Activated CD4-positive, alpha-beta memory T cell treated with anti-CD3 and anti-CD28 coated beads, Interleukin-2, amount 10 ng/mL, durations not matched to agents 7 days and 5 days (primary cell): ENCODE measurements at places on chromosomes 12 and 14.

DNA sequence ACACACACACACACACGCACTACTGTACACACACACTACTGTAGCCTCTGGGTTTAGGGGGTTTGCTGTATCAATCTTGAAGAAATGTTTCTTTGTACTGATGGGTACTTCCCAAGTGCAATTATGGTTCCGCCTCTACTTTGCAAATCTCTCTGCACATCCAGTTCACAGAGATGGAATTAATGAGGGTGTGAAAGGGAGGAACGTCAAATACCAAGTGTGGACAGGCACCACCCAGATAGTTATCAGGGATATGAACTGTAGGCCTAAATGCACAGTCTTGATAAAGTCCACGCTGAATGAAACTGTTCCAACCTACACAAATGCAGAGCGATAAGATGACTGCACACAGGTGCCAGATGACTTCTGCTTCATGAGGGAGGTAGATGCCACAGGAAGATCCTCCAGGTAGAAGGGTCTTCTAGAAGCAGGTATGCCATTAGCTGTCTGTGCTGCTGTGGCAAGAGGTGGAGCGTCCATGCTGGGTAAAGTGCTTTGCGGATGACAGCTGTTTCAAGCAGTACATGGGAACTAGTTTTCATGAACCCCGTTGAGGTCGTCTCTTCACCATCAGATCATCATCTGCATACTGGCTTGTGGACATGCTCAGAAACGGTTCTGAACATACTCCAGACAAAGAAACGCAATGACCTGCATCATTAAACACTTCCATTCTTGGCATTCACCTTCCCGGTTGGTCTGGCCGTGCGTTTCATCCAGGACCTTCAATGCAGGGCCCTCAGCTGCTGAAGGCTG lies 314.3 kb upstream of the RTL1 start:
- DNase-seq = no peak

DNA sequence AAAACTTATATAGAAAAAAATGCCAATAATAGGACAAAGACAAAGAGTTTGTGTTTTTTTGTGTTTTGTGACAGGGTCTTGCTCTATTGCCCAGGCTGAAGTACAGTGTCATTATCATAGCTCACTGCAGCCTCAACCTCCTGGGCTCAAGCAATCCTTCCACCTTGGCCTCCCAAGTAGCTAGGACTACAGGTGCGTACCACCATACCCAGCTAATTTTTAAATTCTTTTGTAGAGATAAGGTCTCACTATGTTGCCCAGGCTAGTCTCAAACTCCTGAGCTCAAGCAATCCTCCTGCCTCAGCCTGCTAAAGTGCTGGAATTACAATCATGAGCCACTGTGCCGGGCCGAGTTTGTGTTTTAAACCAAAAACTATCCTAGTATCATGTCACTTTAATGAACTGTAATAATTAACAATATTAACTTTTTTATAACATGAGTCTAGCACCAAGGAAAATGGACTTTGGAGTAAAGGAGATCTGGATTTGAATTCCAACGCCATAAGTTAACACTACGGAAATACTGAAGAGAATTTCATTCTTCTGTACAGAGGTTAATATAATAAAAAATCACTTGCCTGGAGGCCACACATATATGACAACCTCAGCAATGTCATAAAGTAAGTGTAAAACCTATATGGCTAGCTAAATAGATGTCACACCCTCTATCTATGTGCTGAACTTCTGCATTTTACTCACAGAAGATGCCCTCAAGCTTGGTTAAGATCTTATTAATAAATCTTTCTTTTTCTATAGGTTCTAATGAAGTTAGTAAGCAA lies 53.2 kb downstream of the EPS8 start:
- no peak for DNase-seq

GRCh38 chr12:69903548-69903947 lies 78.5 kb downstream of the MYRFL start:
- DNase-seq = no peak

- DNase-seq = no peak
Observed at GRCh38 chr14:99025418-99025817, 246.6 kb downstream of the BCL11B start.

- no peak for DNase-seq
Observed at GRCh38 chr12:79873201-79873600, 61.7 kb downstream of the PPP1R12A start.

DNA sequence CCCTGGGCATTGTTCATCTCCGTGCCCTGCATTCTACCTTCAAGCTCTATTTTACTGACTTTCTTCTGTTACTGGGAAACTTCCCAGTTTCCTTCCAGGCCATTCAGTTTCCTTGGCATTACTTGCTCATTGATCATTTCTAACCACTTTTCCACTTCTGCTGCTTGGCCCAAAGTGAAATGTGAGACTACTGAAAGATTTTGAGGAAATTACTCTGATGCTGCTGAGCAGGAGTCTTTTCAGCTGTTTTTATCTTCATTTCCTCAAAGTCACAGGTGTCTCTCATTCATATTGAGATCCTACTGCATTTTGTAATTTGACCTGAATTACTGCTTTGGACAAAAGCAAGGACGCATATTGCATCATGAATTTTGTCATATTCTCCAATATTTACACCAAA lies 26.4 kb upstream of the DBX2 start:
- no peak for DNase-seq

DNA sequence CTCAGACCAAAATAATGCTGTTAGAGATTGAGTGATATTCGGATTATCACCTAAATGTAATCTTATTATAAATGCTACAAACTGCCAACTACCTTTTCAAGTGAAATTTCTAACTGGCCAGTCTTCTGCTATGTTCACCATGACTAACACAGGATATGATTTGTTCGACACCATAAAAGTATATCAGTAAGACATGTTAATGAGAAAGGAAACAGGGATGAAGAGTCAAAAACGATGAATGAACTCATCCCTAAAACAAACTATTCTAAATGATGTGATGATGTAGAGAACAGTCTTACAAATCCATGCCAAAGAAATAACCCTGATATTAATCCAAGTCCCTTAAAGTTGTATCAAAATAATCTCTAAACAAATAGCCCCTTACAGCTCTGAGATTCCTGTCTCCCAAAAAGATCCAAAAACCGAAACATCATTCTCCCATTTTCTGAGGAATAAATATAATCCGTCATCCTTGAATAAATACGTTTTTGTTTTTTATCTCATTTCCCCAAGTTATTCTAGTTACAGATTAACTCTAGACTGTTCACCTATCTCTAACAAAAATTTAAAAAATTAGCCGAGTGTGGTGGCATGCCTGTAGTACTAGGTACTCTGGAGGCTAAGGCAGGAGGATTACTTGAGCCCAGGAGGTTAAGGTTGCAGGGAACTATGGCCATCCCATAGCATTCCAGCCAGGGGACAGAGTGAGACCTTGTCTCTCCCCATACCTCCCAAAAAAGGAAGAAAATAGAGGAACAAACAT lies 9.1 kb downstream of the SCAF11 start:
- DNase-seq = no peak

GRCh38 chr12:67410246-67410645 lies 141.1 kb downstream of the CAND1 start:
- no peak for DNase-seq

DNA sequence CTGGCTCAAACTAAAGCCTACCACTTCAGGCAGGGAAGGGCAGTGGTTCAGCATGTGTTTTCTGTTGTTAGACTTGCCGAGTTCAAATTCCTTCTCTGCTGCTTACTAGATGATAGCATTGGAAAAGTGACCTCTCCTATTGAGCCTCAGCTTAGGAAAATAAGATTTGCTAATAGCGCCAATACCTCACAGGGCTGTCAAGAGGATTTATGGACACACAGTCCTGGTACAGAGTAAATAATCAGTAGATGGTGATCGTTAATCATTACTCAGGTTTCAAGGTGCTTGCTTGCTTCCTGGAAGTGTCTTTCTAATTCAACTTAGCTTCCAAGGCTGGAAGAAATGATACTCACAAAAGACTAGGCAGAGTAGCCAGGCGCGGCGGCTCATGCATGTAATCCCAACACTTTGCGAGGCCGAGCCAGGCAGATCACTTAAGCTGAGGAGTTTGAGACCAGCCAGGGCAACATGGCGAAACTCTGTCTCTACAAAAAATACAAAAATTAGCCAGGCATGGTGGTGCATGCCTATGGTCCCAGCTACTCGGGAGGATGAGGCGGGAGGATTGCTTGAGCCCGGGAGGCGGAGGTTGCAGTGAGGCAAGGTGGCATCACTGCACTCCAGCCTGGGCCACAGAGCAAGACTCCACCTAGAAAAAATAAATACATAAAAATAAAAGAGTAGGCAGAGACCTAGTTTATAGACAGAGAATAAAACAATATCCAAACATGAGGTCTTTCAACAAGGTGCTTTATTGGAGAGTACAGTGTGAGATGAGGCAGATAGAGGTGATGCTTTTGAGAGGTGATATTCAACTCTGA lies 6.0 kb downstream of the PLA2G1B start:
- no peak for DNase-seq

DNA sequence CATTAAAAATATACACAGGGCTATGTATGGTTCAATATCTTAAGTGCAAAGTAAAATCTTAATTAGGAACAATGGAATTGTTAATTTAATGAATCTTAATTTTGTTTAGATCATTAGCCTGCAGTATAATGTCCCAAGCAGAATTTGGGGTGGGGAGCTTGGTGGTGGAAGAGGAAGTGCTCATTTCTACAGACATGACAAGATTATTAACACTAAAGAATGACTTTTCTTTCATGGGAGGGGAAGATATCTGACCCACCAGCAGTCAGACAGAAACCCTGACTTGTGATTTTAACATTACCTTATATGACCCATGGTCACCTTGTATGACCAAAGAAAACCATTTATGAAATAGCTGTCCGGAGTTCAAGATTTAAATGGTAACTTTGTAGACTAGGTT lies 41.3 kb upstream of the HIF1A start:
- no peak for DNase-seq

- peak; percentile 88 for DNase-seq
Observed at GRCh38 chr14:50003213-50004021, 110.5 kb downstream of the ARF6 start.

GRCh38 chr14:23259426-23259825 lies 21.7 kb downstream of the RNF212B start:
- DNase-seq = no peak

DNA sequence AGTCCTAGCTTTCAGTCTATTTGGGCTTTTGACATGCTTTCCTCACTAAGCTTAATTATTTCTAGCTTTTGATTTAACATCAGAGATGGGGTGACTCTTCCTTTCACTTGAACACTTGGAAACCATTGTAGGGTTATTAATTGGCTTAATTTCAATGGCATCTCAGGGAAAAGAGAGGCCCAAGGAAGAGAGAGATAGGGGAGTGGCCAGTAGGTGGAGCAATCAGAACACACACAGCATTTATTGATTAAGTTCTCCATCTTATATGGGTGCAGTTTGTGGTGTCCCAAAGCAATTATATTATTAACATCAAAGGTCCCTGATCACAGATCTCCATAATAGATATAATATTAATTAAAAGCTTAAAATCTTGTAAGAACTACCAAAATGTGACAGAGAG lies 1466.1 kb upstream of the SEL1L start:
- no peak for DNase-seq

DNA sequence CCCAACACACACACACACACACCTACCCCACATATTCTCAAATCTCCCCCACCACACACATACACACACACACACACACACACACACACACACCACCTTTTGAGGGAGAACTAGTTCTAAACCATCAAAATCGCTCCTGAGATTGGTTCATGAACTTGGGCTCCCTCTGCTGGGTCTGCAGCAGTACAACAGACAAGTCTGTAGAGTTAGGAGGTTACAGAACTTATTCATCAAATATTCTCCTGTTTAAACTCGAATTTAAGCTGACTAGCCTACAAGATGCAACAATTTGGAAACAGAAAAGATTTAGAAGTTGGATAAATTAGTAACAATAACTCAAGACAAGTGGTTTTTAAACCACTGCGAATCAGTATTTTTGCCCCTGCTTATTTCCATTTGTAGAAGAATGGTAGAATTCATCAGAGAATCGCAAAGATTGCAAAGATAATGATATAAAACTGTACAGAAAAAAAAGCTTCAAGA lies 136.4 kb upstream of the USP15 start:
- peak; percentile 28 for DNase-seq

DNA sequence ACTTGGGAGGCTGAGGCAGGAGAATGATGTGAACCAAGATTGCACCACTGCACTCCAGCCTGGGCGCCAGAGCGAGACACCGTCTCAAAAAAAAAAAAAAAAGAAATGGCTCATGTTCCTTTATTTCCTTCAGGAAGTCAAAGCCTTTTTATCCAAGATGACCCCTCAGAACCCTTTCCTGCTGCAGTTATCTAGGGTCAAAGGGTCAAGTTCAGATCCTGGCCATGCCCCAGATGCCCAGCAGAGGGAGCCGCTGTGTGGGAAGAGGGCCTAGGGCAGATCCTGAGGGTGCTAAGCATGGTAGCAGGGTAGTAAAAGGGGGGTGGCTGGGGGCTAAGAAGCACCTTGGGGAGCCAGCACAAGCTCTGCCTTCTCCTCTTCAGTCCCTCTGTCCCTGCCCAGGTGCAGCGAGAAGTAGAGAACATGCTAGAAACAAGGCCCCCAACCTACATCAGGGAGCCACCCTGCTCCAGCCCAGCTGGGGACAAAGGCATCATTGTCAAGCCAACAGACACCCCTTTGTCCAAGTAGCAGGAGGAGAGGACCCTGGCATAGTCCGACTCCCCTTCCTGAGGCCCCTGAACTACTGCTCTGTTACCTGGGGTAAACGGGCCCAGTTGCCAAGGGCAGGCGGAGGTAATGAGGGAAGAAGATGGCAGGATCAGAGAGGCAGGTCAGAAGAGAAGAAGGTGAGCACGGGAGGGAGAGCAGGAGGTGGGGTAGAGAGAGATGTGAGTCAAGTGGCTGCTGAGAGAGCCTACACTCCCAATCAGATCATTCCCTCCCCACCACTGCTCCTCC lies 6.5 kb downstream of the NFE2 start:
- peak; percentile 75 for DNase-seq

GRCh38 chr14:68486809-68487208 lies 306.1 kb downstream of the ZFP36L1 start:
- no peak for DNase-seq

- no peak for DNase-seq
Observed at GRCh38 chr12:109959411-109960093, 36.6 kb downstream of the GIT2 start.

DNA sequence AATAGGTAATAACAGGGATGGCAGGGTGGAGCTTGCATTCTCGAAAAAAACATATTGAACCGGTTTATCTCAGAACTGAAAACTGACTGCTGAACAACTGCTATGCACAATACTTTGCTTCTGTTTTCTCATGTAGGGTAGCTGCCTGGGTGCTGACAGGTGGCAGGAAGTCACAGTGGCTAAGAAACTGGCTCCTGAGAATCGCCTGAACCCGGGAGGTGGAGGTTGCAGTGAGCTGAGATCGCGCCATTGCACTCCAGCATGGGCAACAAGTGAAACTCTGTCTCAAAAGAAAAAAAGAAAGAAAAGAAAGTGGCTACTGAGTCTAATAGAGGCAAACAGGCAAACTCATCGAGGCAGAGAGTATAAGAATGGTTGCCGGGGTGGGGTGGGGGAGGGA lies 113.1 kb downstream of the CCDC60 start:
- DNase-seq = no peak

DNA sequence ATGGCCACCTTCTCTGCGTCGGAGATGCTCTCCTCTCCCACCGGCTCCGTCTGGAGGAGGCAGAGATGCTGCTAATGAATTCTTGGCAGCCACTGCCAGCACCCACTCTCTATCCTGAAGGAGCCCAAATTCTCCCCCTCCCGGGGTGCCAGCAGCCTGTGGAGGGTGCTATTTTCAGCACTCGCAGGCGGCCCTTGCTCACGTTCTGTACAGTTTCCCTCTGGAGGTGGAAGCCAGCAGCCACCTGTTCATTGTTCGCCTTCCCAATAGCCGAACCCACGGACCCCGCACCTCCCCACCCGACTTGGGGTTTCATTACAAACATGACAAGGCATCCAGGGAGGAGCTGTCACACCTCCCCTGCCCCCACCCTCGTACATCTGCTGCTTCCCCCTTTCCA lies 27.8 kb downstream of the SNRNP35 start:
- no peak for DNase-seq
